ENCODE measurements at places on chromosomes 7 and 10.

DNA sequence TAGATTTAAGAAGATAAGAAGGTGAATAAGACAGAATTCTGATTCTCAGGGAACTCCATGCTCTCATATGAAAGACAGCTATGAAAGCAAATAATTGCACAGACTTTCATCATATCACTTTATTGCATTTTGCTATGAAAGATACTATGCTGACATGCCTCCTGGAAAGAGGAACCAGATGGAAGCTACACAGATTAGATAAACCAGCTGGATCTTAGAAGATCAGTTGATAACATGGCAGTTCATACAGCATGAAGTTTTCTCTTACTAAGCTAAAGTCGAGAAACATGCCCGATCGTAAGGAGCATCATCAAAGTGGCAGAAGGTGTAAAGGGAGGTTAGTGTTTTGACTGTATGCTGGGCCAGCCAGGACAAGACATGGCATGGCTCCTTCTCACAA lies 112.5 kb upstream of the DPP6 start:
- DNase-seq, result no peak

GRCh38 chr10:103574097-103575061 lies 80.9 kb downstream of the NEURL1 start:
- no peak for DNase-seq

- no peak for DNase-seq
Measured at GRCh38 chr7:7970237-7970530, 1.6 kb downstream of the GLCCI1 start.

DNA sequence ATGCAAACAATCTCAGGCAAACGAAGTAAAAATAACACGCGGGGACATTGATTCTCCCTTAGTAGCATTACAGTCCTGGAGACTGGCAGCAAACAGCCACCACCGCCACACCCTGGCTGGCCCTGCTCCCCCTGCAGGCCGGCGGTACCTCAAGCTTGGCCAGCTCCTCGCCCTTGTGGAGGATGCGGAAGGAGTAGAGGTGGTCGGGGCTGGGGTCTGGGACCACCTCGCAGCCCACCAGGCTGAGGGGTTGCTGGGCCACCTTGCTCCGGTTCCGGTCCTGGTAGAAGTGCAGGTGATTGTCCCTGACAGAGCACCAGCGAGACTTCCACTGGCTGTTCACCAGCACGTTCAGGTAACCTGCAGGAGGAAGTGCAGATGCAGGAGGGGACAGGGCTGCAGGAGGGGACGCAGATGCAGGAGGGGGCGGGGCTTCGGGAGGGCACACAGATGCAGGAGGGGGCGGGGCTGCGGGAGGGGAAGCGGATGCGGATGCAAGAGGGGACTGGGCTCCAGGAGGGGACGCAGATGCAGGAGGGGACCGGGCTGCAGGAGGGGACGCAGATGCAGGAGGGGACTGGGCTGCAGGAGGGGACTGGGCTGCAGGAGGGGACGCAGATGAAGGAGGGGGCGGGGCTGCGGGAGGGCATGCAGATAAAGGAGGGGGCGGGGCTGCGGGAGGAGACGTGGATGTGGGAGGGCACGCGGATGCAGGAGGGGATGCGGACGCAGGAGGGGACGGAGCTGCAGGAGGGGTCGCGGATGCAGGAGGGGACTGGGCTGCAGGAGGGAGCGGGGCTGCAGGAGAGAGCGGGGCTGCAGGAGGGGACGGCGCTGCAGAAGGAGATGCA lies 65.7 kb downstream of the VWA2 start:
- no peak for DNase-seq

- no peak for DNase-seq
Measured at GRCh38 chr7:113338071-113338696, 219.8 kb upstream of the SMIM30 start.

GRCh38 chr10:127500127-127500526 lies 49.0 kb upstream of the NPS start:
- no peak for DNase-seq

GRCh38 chr7:156386097-156386496 lies 254.5 kb upstream of the RNF32 start:
- no peak for DNase-seq

- no peak for DNase-seq
Measured at GRCh38 chr7:16463949-16464715, 1.4 kb downstream of the SOSTDC1 start.

GRCh38 chr10:109665321-109665720 lies 258.0 kb downstream of the XPNPEP1 start:
- no peak for DNase-seq

GRCh38 chr10:31522820-31523219 lies 203.8 kb downstream of the ZEB1 start:
- DNase-seq, result no peak

DNA sequence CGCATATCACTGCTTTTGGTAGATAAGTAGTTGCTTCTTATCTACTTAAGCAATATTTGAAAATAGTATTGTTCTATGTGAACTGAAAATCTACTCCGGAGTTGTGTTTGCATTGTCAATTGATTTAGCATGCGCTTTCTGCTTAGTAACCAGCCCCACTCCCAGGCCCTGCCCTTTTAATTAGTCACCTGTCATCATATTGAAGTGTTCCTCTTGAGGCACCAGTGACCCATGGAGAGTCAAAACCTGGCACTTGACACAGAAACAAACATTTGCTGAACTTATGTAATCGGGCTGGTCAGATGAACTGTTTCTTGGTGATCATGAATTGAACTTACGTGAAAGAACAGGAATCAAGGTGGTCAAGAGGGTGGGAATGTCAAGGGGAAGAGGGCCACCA lies 27.8 kb upstream of the CDHR3 start:
- DNase-seq, result no peak

- DNase-seq, result no peak
Measured at GRCh38 chr7:149809215-149809614, 29.0 kb upstream of the ZNF862 start.

- no peak for DNase-seq
Measured at GRCh38 chr10:78164702-78165101, 131.0 kb downstream of the RPS24 start.

- no peak for DNase-seq
Measured at GRCh38 chr10:84204610-84205009, 10.3 kb downstream of the CDHR1 start.

DNA sequence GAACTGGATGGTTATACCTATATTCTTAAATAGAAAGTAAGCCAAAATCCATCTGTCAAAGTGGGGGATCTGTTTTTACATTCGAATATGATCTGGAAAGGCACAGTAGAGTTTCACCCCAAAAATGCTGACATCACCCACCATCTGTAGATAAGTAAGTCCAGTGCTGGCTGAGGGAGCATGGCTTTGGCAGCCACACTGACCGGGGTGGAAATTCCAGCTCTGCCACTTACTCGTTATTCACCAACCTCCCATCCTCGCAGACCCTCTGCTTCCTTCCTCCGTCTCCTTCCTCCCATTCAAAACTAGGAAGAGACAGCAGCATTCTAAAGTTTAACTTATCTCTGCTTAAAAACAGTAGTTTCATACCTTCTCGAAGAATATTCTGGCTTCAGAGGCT lies 84.9 kb upstream of the GATA3 start:
- no peak for DNase-seq
